Heart left ventricle (tissue), 16 donors: ENCODE measurements at places on chromosomes 12 and 14. TPM values are rescaled to one million over a fixed set of nuclear protein-coding genes. Genes with fewer than 3 reads are reported as not detected.

Gene VASH1
- total RNA-seq = 11.9 TPM

Gene CCDC88C
- total RNA-seq = 4.8 TPM

Gene IGFBP6
- 121 TPM for total RNA-seq

Gene PPM1H
- total RNA-seq = 4.9 TPM

Gene TAS2R7
- not detected for total RNA-seq

GRCh38 chr12:110286623-110287022 lies 5.6 kb downstream of the ATP2A2 start:
- DNase-seq = no peak

GRCh38 chr12:100216337-100216736 lies 15.7 kb downstream of the ACTR6 start:
- DNase-seq = no peak

DNA sequence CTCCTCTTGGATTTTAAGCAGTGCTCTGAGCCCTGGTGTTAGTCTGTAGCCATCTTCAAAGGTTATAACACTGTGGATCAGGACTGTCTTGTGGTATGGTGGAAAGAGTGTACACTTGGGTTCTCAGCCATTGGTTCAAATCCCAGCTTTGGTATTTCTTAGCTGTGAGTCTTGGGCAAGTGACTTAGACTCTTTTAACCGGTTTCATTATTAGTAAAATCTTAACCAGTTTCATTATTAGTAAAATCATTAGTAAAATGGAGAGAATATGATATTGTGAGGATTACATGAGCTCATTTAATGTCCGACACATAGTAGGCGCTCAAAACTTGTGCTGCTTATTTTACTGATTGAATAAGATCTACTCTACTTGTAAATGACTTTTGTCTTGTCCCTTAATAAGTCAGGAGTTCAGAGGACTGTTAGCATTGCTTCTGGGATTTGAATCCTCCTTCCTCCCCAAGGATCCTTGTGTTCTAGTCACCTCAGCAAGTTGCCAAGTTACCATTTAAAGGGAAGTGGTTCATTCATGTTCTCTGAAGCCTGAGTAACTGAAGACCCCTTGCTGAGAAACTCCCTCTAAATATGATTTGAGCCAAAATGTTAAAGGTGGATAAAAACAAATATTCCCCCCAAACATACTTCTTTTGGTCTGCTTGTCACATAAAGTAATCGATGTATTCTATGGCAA lies 12.4 kb downstream of the TTLL5 start:
- DNase-seq = no peak

GRCh38 chr14:90300611-90301047 lies 31.1 kb downstream of the NRDE2 start:
- DNase-seq = no peak

DNA sequence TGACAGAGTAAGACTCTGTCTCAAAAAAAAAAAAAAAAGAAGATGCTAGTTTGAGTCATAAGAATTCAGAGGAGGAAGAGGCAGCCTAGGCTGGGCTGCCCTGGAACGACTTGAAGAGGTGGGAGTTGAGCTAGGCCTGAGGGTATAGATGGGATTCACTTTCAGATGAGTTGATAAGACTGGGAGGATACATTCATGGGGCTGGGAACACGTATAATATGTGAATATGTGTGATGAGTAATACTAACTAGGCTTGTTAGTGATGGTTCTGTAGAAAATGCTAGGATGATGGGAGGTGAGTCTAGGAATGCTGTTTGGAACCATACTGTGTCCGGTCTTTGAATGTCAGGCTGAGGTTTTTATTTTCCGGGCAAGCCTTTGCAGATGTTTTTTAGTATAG lies 9.0 kb downstream of the PLEKHA5 start:
- no peak for DNase-seq

GRCh38 chr12:55996715-55997534 lies at the start of gene SUOX:
Gene SUOX (plus strand): TSS chr12:55997276. CDS start chr12:56002222, 4,946 bp downstream.
- peak; percentile 98 for DNase-seq

DNA sequence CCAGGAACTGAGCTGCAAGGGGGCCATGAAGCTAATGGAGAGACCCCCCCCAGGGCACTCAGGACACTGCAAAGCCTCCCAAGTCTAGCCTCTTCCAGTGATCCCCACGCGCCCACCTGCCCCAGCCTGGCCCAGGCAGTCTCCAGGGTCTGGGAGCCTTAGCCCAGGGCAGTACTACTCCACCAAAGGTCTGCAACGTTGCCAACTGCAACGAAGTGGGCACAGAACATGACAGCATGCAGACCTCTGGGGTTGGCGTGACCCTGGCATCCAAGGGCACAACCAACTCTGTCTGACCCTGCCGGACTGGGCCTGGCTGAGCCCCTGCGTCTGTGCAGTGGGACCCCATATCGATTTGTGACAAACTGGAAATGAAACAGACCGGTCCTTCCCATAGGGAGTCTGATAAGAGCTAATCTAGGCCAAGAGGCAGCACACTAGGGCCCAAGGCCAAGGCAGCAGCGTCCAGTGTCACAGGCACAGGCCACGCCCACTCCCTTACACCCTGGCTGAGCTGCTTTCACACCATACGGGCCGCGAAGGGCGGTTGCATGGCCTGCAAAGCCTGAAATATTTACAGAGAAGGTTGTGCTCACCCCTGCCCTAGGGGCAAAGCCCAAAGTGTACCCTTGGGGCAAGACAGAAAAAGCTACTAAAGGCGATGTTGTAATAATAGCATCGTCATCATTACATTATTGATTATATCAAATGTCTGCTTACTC lies 76.7 kb downstream of the NCOR2 start:
- peak; percentile 96 for DNase-seq

- DNase-seq = peak; percentile 78
Observed at GRCh38 chr12:12032851-12033797, 37.6 kb upstream of the BCL2L14 start.

- DNase-seq = peak; percentile 71
Observed at GRCh38 chr12:1583421-1584078, 10.8 kb downstream of the FBXL14 start.
